ENCODE measurements at places on chromosomes 6 and 20. TPM values are rescaled to one million over a fixed set of nuclear protein-coding genes. Genes with fewer than 3 reads are reported as not detected.

Gene EYA4
- 13.1 TPM for total RNA-seq

Gene STMN3
- total RNA-seq, result 11.7 TPM

Gene SLC12A5
- under 0.01 TPM for total RNA-seq

Gene GMEB2
- 6.5 TPM for total RNA-seq

Gene FAM209A
- total RNA-seq, result not detected

Gene ZC2HC1B
- not detected for total RNA-seq

Gene MAP7
- 2.7 TPM for total RNA-seq

Gene DNAH8
- total RNA-seq, result under 0.01 TPM

Gene NRSN1
- under 0.01 TPM for total RNA-seq

Gene CTCFL
- total RNA-seq, result not detected

Gene CD24
- total RNA-seq, result 1.1 TPM

Gene ULBP2
- total RNA-seq, result 1.9 TPM

Gene C20orf96
- 3.2 TPM for total RNA-seq

Gene CDSN
- total RNA-seq, result not detected

Gene TNNC2
- 6.7 TPM for total RNA-seq

Gene CAP2
- total RNA-seq, result 0.86 TPM

Gene BPIFB2
- total RNA-seq, result not detected

Gene BPIFB1
- total RNA-seq, result not detected

Gene PRDM1
- 1.2 TPM for total RNA-seq

Gene AVP
- not detected for total RNA-seq

Gene MCCD1
- total RNA-seq, result not detected

All from bronchial smooth muscle cell (primary cell).